ENCODE measurements at places on chromosomes 5 and 9.

DNA sequence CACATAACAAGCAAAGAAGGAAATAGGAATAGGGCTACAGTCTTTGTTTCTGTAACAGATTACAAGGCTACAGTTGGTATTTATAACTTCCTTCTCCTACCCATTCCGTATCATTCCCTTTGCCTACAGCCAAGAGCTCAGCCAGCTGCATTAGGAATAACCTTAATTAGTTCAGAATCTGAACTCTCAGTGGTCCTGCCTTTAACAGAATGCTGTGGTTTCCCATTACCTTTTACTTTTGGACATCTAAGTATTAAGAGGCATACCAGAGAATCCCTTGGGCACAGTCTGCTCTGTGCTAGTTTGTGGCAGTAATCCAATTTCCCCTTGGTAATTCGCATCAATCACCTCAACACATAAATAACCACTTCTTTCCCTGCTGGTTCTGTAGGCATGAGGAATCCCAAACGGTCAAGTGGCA, 44.2 kb downstream of the PKD2L2 start:
- no peak for DNase-seq

DNA sequence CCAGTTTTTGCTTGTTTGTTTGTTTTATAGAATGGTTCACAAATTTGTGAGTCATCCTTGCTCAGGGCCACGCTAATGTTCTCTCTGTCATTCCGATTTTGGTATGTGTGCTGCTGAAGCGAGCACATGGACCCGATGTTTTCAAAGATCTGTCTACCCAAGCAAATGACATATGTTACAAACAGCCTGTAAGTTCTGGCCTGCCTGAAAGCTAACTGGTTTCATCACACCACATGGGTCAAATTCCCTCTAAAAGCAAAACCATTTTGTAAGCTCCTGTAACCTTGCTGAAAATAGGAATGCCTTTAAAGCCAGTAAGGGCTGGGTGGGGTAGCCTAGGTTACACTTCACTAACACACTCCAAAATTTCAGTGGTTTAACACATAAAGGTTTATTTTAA, 25.4 kb downstream of the DMRT3 start:
- DNase-seq = no peak

GRCh38 chr5:137679910-137680309, 56.0 kb downstream of the KLHL3 start:
- DNase-seq = no peak

GRCh38 chr5:139481122-139481533, 1.4 kb downstream of the STING1 start:
- DNase-seq = no peak

- DNase-seq = no peak
Measured at GRCh38 chr5:135063056-135063445, 29.0 kb upstream of the PITX1 start.

GRCh38 chr9:105309531-105309931, 65.1 kb downstream of the SLC44A1 start:
- DNase-seq = no peak

DNA sequence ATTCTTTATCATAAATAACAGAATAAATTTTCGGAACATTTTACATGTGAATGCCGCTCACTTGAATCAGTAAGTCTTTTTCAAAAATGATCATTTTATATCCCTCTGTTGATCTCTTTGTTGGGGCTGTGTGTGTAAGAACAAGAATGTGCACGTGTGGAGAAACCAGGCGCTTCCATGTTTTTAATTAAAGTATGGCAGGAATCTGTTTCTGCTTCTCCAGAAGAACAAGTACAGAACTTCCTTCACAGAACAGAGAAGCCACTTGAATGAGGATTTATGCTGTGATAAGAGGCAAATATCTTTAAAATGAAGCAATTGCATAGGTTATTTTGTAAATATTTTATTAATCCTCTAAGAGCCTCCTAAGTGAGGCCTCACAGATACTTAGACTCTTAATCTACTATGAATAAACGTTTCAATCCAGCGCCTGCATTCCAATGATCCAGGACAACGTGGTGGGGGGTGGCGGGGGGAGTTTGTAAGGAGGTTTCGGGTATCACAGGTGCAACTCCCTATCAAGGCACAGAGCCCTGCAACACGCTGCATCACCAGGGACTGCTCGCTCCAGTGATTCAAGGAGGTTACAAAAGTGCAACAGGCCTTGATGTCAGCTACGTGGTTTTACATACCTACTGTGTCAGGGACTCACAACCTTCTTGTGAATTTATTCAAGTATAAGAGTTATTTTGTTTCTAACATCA, 409.2 kb downstream of the BNC2 start:
- DNase-seq = no peak

GRCh38 chr5:68231414-68232076, 16.0 kb downstream of the PIK3R1 start:
- DNase-seq = no peak
